Bronchus fibroblast of lung (primary cell): ENCODE measurements at places on chromosomes 12 and 14. TPM values are rescaled to one million over a fixed set of nuclear protein-coding genes. Genes with fewer than 3 reads are reported as not detected.

The B3GNT4 gene
- 0.34 and 0.59 TPM in 2 replicates for total RNA-seq

The SOAT2 gene
- under 0.01 TPM in 1 of 2 replicates, not detected in the other for total RNA-seq

The SERPINA10 gene
- total RNA-seq, result not detected in 2 replicates

The CCDC196 gene
- not detected in 2 replicates for total RNA-seq

The DDHD1 gene
- 3.9 and 4.0 TPM in 2 replicates for total RNA-seq

The PZP gene
- not detected in 2 replicates for total RNA-seq

The LRFN5 gene
- total RNA-seq, result 2.9 and 3.9 TPM in 2 replicates

The IFNG-AS1 gene
- not detected in 2 replicates for total RNA-seq

The TMEM30B gene
- total RNA-seq, result 1.2 and 2.7 TPM in 2 replicates

The KRT3 gene
- not detected in 2 replicates for total RNA-seq

The ITGB7 gene
- under 0.01 TPM in 2 replicates for total RNA-seq

The GPD1 gene
- under 0.01 TPM in 1 of 2 replicates, not detected in the other for total RNA-seq

The SLC35F4 gene
- total RNA-seq, result not detected in 2 replicates

The TTC5 gene
- total RNA-seq, result 8.6 and 10.9 TPM in 2 replicates

The FOXG1 gene
- total RNA-seq, result under 0.01 and 0.15 TPM in 2 replicates

The PTPRR gene
- not detected in 2 replicates for total RNA-seq

The MANSC4 gene
- not detected in 2 replicates for total RNA-seq

The TWF1 gene
- 111 and 146 TPM in 2 replicates for total RNA-seq

The EFS gene
- 14.3 and 15.8 TPM in 2 replicates for total RNA-seq

The ACVRL1 gene
- total RNA-seq, result 11.3 and 20.2 TPM in 2 replicates

The BDKRB1 gene
- 3.1 and 3.5 TPM in 2 replicates for total RNA-seq

The GABARAPL1 gene
- 24.4 and 25.1 TPM in 2 replicates for total RNA-seq

The KLHL33 gene
- total RNA-seq, result 0.30 and 0.50 TPM in 2 replicates

The ASB2 gene
- 0.15 TPM in 1 of 2 replicates, not detected in the other for total RNA-seq

The CALCOCO1 gene
- 40.6 and 42.5 TPM in 2 replicates for total RNA-seq

The ASCL1 gene
- total RNA-seq, result not detected in 2 replicates

The LRRC10 gene
- not detected in 2 replicates for total RNA-seq

The MYO1H gene
- total RNA-seq, result not detected in 2 replicates

The LTB4R2 gene
- 1.0 and 3.0 TPM in 2 replicates for total RNA-seq

The BIN2 gene
- not detected in 2 replicates for total RNA-seq

The AVPR1A gene
- not detected in 2 replicates for total RNA-seq

The OR4E2 gene
- not detected in 2 replicates for total RNA-seq

The GALNT6 gene
- total RNA-seq, result 39.4 and 60.4 TPM in 2 replicates

The PLA2G1B gene
- total RNA-seq, result not detected in 2 replicates
